ENCODE measurements at places on chromosomes 1 and 21.

- no peak for DNase-seq
Measured at GRCh38 chr1:103250441-103250861, 142.1 kb upstream of the COL11A1 start.

- no peak for DNase-seq
Measured at GRCh38 chr1:224852901-224853568, 76.4 kb upstream of the DNAH14 start.

GRCh38 chr21:15289896-15290841 lies 225.4 kb upstream of the NRIP1 start:
- DNase-seq = no peak

DNA sequence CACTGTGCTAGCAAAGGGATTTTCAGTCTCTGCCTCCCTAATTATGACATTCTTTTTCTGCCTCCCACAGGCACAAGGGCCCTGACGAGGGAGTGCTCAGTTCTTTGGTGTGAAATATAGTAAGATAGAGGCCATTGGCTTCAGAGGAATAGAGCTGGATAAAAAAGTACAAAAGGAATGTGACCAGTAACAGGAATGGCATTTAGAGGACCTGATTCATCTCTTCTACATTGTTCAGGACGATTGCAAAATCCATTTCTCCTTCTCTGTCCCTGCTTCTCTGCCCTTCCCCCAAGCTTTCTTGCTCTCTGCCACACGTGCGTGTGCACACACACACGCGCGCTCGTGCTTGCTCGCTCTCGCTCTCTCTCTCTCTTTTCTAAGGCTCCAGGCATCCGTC lies 668.2 kb downstream of the KIF26B start:
- DNase-seq = no peak

All from germinal center (tissue), 1 donor.